ENCODE measurements at places on chromosomes 4 and X.

- DNase-seq, result no peak
Measured at GRCh38 chr4:73904491-73904890, 35.3 kb downstream of the CXCL1 start.

DNA sequence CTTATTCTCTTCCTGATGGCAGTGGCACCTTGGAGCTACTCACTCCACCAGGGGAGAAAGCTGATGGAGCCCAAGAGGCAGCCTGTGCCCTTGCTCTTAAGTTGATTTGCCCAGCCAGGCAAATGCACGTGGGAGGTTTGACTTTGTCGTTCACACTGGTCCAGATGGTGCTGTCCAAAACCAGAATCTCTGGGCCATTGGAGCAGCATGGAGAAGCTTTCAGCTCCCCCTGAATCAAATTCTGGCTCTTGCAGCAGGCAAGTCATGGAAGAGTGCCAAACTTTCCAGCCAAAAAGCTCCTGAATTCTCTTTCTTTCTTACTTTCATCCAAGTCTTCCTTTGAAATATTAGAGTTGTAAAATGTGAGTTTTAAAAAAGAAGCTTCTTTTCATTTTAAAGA lies 970.4 kb downstream of the RPA4 start:
- DNase-seq, result no peak

DNA sequence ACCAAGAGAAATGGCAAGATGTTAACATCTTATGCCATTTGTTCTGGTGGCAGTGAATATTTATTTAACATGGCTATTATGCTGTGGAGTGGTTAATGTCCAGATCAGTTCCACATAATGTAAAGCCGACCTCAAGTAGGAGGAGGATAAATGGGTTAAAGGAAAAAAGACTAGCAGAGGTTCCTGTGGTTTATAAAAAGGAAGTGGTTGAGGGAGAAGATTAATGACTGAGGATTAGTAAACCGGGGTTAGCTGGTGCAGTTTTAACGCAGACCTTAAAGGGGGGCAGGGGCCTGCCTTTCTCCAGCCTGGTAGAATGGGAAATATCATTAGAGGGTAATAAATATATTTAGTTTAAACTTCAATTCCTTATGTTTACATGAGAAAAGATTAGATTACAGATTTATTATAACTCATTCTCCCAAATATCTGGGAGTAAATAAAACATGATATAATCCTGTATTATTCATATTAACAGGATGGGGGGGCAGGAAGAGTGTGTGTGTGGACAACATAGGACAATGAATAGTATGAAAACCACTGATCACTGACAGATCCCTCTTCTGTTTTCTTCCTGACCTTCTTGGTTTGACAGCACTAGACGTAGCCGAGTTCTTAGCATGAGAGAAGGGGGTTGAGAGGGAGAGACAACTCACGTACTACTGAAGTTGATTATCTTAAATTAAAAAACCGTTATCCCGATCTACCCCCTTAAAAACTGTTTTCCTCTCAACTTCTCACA lies 124.1 kb upstream of the LIMCH1 start:
- DNase-seq, result no peak

GRCh38 chr4:185237175-185237574 lies 27.8 kb downstream of the SNX25 start:
- no peak for DNase-seq

- no peak for DNase-seq
Measured at GRCh38 chr4:139154134-139154421, 22.9 kb downstream of the ELF2 start.

DNA sequence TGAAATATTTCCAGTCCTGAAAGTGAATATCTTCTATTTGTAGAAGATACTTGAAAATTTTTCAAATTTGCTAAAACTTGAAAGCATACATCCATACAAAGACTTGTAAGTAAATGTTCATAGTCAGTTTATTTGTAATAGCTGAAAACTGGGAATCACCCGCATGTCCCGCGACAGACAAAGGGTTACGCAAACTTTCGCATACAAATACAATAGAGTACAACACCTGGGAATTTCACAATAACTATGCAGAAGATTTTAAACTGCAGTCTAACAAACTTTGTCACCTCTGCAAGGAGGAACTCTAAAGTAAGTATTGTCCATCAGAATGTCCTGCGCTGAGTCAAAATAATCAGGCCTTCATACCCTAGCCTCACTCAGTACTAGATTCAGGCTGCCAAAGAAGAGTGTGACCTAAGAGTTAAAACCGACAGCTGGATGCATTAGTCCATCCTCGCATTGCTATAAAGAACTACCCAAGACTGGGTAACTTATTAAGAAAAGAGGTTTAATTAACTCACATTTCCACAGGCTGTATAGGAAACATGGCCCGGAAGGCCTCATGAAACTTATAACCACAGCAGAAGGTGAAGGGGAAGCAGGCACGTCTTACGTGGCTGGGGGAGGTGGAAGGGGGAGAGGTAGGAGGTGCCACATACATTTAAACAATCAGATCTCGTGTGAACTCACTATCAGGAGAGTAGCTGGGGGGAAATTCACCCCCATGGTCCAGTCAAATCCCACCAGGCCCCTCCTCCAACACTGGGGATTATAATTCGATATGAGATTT lies 60.4 kb downstream of the MMRN1 start:
- DNase-seq, result no peak

GRCh38 chr4:57094832-57095223 lies 15.4 kb downstream of the IGFBP7 start:
- no peak for DNase-seq

DNA sequence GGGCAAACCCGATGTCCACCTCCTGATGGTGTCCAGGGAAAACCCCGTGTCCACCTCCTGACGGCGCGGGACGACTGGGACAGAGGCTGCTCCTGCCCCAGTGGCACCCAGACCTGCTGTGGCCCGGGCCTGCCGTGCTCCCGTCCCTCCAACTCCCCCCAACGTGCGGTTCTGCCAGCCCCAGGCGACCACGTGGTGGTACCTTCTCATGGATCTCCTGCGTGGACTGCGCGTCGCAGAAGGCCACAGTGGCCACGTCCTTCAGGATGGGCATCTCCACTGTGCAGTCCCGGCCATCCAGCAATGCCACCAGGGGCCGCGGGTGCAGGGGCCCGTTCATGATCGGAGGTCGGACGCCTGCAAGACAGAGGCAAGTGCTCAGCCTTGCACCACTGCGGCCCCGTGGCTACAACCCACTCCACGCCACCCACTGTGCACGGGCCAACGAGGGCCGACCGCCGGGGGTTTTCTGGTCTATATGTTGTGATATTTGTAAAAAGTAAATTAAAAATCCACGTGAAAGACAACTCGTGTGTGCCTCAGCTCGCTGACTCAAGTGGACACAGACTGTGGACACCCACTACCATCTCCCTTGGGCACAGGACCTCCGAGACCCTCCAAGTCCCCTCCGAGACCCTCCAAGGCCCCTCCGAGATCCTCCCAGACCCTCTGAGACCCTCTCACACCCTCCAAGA lies 10.8 kb downstream of the CTBP1 start:
- no peak for DNase-seq

DNA sequence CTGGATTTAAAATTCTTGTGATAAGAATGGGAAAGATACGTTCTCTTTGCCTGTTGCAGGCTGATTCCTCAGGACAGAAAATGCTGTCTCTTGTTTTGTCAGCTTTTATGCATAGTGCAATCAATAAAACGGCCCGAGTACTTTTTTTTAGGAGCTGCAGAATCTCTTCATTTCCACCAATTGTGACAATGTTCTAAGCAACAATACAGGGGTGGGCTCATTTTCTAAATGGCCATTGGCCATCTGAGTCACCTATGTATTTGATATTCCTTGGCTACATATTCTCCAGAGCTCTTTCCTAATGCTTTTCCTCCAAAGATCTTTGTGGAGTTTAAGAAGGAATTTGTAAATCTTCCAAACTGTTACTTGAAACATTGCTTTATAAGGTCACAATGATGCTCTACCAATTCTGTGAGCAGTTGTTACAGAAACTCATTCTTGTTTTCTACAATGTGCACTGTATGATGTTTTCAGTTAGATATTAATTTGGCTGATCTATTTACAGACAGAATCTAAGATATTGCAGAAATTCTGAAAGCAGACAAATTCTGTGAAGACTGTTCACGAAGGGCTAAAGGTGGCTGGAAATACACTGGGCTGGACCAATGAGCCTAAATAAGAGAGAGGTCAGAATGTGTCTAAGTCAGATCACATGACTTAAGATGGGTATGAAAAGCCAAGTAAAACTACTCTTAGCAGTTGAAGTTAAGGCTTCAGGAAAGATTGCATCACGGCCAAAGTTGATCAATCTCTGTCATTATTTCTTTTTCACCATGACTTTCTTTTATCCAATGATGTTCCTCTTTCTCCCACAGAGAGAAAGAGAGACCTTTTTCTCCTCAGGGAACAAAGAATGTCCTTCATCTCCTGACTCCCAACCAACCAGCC lies 33.4 kb downstream of the TAPT1 start:
- DNase-seq, result no peak

DNA sequence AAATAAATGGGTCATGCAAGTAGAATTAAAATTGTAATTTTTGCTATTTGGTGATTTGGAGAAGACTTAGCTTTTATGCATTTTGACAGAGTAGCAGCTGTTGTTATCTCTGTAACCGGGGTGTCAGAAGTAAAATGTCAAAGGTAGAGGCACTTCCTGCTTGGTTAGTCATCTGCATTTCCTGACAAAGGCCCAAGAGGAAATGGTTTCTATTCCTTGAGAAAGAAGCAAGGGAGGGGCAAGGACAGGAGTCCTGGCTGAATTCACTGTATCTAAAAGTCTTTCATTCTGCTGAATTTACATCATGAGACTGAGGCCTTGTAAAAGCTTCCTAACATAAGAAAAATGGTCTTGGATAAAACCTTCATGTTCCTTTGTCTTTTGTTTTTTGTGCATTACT lies 550.9 kb upstream of the BOD1L1 start:
- DNase-seq, result peak; percentile 23

Data from stimulated activated naive B cell treated with anti-CD40 and anti-IgM and Interleukin-4, amounts not matched to agents 10 μg/mL and 1 μg/mL and 100 μg/mL, for 72 hours (primary cell).